ENCODE measurements at places on chromosomes 4 and X. TPM values are rescaled to one million over a fixed set of nuclear protein-coding genes. Genes with fewer than 3 reads are reported as not detected.

The ANXA3 gene
- total RNA-seq, result 26.3 TPM

The NAT8L gene
- total RNA-seq, result 0.51 TPM

The ADRA2C gene
- total RNA-seq, result 0.92 TPM

The RAB9B gene
- total RNA-seq, result 36.2 TPM

GRCh38 chr4:148812101-148812500 lies 369.9 kb upstream of the NR3C2 start:
- peak; percentile 24 for DNase-seq

The PNMA6E gene
- not detected for total RNA-seq

All from tongue (tissue), 3 donors.